ENCODE measurements at places on chromosomes 6 and 20. TPM values are rescaled to one million over a fixed set of nuclear protein-coding genes. Genes with fewer than 3 reads are reported as not detected.

DNA sequence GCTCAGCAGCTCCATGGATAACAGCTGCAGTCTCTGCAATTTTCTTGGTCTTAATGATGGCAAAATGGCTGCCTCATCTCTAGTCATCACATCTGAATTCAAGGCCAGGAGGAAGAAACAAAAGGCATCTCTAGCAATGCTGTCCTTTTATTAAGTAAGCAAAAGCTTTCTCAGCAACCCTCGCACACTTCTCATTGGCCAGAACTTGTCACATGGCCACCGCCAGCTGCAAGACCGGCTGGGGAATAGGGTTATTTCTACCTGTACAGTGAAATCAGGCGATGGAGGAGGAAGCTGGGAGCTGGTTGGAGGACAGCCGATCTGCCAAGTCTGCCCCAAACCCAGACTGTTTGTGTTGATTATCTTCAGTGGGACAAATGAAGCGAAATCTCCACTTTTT lies 33.4 kb downstream of the ANKRD60 start:
- H3K27ac ChIP-seq, result no peak overlapping the region
- H3K27me3 ChIP-seq, result no peaks in the 10 kb centered on the region
- no peaks in the 10 kb centered on the region for H3K4me1 ChIP-seq
- no peak overlapping the region for H3K4me3 ChIP-seq
- DNase-seq, result no peak

The OR2H2 gene
- total RNA-seq, result not detected

DNA sequence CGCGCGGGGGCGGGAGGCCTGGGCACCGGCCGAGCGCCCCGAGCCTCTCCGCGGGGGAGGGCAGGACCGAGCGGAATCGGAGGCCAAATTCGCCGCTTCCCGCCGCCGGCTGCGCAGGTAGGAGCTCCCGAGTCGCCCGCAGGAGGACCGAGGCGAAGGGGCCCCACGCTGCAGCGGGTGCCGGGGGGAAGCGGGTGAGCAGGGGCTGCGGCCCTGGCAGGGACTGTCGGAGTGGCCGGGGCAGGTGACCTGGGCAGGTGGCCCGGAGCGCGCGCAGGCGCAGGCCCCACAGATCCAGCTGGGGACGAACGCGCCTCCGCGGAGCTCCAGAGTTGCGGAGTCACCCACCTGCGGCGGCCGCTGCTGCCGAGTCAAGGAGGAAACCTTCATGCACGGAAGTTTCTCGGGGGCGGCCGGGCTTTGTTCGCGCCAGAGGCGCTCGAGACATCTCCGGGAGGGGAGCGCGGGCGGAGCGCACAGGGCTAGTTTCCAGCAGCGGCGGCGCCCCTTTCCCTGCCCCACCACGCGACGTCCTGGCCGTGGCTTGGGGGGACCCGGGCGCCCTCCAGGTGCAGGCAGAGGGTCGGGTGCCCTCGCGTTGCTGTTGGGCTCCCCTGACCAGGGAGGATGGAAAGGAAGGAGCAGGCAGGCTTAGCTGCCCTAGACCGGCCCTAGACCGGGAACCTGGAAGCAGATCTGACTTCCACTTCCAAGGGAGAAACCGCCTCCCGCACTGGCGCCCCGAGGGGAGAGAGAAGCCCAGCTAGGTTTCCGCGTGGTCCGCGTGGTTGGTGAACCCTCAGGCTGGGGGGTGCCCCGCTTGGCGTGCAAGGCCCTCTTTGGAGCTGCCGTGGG lies 590 bp downstream of the SLCO4A1 start:
- no peaks in the 10 kb centered on the region for H3K36me3 ChIP-seq
- H3K27ac ChIP-seq, result peak overlapping the region; percentile 91
- H3K4me3 ChIP-seq, result peak overlapping the region; percentile 98
- peak; percentile 53 for DNase-seq
- no peaks in the 10 kb centered on the region for H3K27me3 ChIP-seq
- peaks cover 28% of the 10 kb centered on the region for H3K4me1 ChIP-seq

The NUP153 gene
- 104 TPM for total RNA-seq

DNA sequence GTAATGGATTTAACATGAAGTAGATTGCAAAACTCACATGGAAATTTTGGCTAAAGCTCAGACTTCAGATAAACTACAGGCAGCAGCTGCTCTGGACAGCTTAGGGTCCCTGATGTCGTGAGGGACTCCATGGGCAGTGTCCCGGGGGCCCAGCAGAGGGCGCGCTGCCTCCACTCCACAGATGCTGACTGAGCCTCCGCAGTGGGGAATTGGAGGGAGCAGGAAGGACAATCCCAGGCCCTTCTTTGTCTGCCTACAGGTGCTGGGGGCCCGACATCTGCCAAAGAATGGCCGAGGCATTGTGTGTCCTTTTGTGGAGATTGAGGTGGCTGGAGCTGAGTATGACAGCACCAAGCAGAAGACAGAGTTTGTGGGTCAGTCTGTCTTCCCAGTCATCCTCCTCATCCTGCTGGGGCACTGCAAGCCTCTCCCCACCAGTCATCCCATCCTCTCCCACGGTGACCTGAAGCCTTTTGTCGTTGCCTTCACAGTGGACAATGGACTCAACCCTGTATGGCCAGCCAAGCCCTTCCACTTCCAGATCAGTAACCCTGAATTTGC lies 35.9 kb downstream of the PLCG1 start:
- H3K4me3 ChIP-seq, result no peak overlapping the region
- no peaks in the 10 kb centered on the region for H3K27me3 ChIP-seq
- peaks cover 66% of the 10 kb centered on the region for H3K36me3 ChIP-seq

DNA sequence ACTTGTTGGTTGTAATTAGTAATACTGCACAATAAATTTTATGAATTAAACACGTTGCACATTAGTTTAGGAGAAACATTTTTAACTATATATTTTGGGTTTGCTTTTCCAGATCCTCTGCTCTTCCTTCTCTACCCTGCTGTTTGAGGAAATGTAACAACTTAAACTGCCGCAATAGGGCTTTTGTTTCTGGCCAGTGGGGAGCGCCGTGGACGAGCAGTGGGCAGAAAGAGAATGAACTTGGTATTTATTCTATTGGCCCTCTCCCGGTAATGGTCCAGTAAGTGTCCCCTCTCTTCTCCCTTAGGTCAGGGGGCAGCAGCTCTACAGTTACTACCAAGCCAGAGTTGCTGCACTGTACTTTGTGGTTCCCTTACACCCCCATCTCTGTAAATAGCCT lies 35.2 kb upstream of the EPHA7 start:
- no peak overlapping the region for H3K4me3 ChIP-seq
- no peak for DNase-seq
- H3K27me3 ChIP-seq, result no peaks in the 10 kb centered on the region
- H3K4me1 ChIP-seq, result peaks cover 3% of the 10 kb centered on the region
- no peaks in the 10 kb centered on the region for H3K36me3 ChIP-seq
